ENCODE measurements at places on chromosomes 7 and 10.
A peak's percentile ranks its signal among the peaks of the same experiment; 100 is the strongest.

- no peak for DNase-seq
Measured at GRCh38 chr7:16637379-16637778, 8.2 kb downstream of the ANKMY2 start.

DNA sequence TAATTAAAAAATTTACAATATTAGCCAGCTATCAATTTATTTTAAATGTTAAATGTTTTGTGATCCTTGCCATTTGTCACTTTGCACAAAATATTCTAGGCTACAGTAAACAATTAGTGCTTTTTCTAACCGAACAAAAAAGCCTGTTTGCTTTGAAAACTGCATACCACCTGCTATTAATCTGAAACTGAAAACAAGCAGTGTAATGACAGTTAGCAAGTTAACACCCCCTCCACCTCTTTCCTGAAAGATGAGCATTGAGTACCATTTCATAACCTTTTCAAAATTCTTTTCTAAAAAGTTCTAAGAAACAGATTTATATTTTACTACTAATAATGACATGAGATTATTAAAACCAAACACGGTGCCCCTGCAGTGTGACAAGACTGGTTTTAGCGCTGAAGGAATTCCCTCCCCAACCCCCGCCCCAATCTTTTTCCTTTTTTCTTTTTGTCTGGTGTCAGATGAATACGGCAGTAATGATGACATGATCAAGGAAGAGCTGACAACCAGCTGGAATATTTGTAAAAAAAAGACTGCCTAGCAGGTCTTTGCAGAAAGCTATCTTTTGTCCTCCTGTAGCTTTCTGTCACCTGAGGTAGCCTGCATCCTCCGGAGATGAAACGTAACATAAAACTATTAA lies 175.6 kb downstream of the CHCHD3 start:
- DNase-seq: no peak

DNA sequence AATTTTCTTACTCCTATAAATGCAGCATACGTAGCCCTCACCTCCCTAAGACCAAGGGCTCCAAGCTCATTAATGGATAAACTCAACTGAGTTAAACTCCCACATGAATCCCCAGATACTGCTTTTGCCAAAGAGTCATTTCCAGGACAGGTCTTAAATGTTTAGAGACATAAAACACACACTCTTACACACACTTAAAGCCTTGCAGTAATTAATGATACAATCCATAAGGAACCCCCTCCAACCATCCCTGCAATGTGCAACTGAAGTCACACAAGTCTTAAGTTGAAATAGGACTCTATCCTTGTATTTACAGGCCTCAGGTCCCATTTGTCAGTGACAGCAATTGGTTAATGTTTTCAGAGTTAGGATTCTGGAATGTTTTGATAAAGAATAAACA lies 194.1 kb downstream of the FANK1 start:
- DNase-seq: no peak

GRCh38 chr10:51156926-51157325 lies 82.6 kb downstream of the PRKG1 start:
- DNase-seq: no peak

GRCh38 chr7:36176697-36177096 lies 23.6 kb downstream of the EEPD1 start:
- DNase-seq: no peak

GRCh38 chr10:75764974-75765788 lies 333.8 kb downstream of the LRMDA start:
- DNase-seq: peak; percentile 74

DNA sequence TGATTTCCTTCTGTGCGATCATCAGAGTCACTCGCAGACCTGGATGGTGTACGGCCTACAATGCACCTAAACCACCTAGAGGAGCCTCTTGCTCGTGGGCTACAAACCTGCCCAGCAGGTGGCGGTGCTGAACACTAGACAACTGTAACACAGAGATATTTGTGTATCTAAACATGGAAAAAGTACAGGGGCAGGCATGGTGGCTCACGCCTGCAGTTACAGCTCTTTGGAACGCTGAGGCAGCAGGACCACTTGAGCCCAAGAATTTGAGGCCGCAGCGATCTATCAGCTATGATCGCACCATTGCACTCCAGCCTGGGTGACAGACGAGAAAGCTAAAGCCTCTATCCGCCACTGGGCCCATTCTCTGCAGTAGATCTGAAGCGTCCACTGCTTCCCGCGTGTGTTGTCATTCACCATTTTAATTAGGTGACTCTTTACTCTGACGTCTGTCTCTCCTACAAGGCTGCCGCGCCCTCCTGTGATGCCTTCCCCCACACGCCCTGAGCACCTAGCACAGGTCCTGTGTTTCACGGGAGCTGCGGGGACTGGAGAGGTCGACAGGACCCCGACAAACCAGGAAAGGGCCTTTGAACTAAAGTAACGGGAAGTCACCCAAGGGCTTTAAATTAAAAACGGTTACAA lies 774 bp downstream of the TUBGCP2 start:
- peak; percentile 71 for DNase-seq

DNA sequence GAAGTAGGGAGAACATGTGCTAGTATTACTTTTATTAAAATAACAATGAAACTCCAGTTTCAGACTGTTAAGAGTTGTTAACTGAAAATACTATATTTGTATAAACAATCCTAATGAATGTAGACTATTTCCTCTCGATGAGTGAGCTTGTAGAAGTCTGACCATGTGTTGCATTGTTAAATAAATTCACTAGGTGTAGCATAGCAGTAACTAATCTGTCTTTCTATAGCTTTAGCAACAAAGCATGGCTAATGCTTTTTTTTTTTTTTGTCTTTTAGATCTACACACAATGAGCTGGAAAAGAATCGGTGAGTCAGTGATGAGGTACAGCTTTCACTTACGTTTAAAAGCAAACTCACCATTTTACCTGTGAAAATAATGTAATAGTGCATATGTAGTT lies 37.1 kb downstream of the MXI1 start:
- DNase-seq: no peak

DNA sequence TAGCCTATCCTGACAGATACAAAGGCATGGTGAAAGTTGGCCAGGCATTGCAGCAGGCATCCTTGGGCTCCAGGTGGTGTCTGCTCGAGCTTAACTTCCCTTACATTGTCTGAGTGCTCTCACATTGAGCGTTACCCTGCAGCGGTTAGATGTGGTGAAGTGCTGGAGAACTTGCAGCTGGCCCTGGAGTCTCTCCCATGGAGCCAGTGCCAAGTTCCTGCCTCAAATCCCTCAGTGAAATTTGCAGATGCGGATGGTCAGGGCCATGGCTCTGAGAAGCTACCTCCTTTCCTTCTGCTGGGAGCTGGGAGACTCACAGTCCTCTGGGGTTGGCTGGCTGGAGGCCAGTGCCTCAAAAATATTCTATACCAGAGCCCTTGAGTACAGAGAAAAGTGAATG lies 3.3 kb upstream of the ZNF746 start:
- no peak for DNase-seq
